ENCODE measurements at places on chromosomes 12 and 14.

- DNase-seq, result no peak
Measured at GRCh38 chr12:77569876-77570275, 260.8 kb upstream of the NAV3 start.

DNA sequence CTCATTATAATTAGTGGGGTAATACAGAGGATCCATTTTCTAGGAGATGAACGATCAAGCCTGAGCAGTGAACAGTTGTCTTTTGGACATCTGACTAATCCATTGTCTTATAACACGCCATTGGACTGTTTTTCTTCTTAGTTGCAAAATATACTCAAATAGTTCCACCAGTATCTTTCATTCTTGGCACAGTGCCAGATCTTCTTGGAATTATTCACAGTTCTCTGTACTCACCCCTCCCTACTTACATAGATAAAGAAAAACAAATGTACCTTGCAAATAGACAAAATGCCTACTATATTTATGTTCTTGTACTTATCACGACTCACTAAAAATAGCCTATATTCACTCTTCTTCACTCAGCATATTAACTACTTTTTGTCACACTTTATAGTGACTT is 3.8 kb downstream of the CBLN3 start:
- no peak for DNase-seq

DNA sequence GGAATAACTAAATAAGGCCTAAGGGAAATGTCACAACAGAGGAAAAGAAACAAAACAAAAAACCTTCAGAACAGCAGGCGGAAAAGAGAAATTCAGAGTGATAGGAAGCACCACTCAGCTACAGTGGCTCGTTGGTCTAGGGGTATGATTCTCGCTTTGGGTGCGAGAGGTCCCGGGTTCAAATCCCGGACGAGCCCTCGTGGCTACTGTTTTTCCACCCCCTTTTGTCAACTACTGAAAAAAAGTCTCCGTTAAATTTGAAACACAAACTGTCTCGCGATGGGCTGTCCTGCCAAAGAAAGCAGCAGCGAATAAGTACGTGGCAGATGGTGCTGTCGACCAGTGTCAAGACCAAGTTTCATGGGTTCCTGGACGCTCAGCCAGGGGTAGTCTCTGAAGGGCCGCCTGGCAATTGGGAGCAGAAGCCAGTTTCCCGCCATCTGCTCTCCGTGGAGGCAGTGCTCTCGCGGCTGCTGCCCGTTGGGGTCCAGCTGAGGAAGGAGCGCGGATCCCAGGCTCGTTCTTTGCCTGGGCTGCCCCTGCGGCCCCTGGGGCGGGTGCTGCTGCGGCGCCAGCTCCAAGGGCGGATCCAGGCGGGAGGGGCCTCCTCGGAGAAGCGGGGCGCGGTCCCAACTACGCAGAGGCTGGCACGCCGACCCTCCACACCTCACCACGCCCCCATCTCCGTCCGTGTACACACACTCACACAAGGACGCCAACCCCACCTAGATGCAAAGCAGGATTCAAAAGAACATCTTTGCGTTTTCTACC is at the start of gene RNASE4:
Gene RNASE4, plus strand, starts transcription at position 670 of the 771 bp plus-strand sequence. CDS start 14,812 bp downstream, outside the sequence.
- DNase-seq, result peak; percentile 45

- DNase-seq, result no peak
Measured at GRCh38 chr14:103730490-103731035, 15.0 kb downstream of the ZFYVE21 start.

DNA sequence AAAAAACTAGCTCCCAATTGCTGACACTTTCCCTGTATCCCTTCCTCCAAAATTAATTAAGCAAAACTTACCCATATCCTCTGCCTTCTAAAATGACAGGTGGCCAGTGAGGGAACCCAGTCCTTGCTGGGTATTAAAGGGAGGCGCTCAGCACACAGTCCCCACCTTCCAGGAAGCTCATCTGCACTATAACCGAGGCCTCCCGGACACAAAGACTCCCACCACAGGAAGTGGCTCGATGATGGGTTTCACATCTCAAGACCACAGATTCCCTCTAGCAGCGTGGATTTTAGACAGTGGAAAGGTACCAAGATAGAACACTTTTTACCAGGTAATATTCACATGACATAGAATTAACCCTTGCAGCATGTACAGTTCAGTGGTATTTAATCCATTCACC is 126.8 kb upstream of the NCOR2 start:
- peak; percentile 37 for DNase-seq

DNA sequence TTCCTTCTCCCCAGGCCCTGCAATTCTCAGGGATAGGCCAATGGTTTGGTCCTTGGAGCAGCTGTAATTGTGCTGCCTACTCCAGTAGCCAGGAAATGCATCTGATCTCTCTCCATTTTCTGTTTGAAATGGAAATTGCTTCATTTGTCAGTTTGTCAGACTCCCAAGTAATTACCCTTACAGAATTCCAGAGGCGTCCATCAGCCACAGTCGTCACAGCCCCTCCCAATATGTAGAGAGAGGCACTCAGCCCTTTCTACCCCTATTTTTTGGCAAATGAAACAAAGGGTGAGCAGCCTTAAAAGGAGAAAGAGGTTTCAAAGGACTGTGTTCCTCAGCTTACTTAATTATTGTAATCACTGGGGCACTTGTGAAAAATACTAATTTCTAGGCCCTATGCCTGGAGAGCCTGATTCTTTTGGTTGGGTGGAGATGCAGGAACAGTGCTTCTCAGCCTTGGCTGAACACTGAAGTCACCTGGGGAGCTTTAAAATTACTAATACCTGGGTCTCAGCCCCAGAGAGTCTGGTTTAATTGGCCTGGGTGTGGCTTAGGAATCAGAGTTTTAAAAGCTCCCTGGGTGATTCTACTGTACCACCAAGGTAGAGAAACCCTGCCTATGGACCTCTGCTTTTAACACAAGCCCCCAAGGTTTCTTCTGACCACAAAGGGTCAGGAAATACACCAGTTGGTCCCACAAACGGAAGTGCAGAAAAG is 190.0 kb downstream of the EMP1 start:
- no peak for DNase-seq

- no peak for DNase-seq
Measured at GRCh38 chr14:31950764-31951637, 126.1 kb upstream of the ARHGAP5 start.

- DNase-seq, result no peak
Measured at GRCh38 chr12:15474766-15475165, 152.5 kb downstream of the PTPRO start.

DNA sequence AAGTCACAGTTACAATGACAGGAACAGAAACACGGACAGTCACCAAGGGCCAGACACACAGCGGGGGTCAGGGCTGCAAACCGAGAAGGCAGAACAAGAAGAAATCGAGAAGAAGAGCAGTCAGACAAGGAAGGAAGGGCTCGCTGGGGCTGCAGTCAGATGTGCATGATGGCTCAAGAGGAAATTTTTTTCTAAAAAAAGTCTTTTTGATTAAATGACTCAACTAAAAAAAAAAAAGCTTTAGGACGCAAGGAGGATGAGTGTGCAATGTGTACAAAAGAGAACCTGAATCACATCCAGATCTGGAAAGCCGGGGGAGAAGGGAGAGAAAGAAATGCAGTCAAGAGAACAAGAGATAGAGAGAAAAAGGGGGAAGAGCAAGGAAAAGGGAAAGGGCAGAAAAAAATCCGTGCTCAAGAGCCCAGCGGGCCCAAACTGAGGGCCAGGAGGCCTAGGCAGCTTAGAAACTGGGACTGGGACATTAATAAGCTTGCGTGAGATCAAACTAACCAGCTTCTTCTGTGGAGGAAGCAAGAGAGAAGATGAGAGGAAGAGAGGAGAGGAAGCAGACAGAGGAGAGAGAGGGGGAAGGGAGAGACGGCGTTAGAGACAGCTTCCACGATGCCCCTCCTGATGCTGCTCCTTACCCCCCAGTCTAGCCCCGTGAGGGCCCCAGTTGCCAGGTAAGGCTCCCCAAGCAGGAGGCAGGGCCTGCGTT is 6.7 kb downstream of the IFFO1 start:
- no peak for DNase-seq

DNA sequence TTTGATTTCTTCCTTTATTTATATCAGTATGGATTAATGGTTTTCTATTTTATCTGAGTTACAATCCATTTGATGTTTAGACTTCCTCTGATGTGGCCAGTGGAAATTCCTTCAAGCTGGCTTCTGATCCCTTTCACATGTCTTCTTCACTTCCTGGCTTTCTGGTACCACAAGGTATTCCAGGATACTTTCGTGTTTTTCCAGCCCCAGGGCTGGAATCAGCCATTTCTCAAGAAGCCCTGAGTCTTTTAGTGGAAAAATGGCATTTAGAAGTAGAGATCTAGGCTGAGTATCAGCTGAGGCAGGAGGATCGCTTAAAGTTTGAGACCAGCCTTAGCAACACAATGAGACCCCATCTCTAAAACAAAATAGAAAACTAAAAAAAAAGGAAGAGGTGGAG is 93.3 kb downstream of the FIGNL2 start:
- no peak for DNase-seq

GRCh38 chr12:28097221-28097620 is 93.0 kb upstream of the CCDC91 start:
- no peak for DNase-seq

DNA sequence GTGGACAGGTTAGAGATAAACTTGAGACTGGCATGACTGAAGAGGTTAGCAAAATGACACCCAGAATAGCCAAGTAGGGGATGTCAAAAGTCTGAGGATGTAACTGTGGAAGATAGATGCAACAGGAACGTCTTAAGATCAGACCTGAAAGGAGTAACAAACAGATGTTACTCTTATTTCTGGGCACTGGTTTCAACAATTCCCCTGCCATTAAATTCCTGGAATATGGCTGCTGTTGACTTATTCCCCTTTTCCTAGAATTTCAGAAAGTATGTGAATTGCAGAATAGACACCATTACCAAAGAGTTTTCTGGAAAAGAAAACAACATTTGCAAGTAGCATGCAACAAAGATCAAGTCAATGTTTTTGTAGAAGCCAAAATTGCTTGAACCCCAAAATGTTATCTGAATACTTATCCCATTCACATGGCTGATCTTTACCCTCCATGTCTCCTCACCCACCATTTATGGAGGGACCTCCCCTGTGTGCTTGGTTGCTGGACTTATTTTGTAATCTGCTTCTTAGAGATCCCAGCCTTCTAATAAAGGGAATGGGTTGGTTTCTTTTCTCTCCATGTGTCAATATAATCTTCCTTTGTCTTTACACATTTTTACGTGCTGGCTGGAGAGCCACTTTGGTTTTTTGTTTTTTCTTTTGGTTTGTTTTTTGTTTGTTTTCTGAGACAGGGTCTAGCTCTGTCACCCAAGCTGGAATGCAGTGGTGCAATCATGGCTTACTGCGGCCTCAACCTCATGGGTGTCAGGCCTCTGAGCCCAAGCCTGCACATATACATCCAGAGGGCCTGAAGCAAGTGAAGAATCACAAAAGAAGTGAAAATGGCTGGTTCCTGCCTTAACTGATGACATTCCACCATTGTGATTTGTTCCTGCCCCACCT is 57.0 kb downstream of the BBS10 start:
- no peak for DNase-seq

- DNase-seq, result no peak
Measured at GRCh38 chr12:119885549-119885948, 8.4 kb upstream of the CIT start.

DNA sequence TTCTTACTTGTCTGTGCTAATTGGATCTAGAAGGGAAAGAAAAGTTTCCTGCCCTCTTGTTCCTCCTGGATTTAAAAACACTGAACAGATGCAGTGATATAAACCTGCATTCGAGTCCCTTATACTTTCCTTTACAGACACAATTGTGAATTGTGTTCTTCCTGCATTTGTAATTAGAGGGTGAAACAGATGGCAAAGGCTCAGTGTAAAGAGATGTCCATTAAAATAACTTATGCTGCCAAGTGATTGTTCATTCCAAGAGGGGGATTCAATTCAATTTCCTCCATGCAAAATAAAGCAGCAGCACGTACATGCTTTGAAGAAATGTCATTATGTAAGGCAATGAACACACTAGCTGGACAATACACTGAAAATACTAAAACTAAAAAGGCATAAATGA is 248.3 kb upstream of the LRIG3 start:
- no peak for DNase-seq

DNA sequence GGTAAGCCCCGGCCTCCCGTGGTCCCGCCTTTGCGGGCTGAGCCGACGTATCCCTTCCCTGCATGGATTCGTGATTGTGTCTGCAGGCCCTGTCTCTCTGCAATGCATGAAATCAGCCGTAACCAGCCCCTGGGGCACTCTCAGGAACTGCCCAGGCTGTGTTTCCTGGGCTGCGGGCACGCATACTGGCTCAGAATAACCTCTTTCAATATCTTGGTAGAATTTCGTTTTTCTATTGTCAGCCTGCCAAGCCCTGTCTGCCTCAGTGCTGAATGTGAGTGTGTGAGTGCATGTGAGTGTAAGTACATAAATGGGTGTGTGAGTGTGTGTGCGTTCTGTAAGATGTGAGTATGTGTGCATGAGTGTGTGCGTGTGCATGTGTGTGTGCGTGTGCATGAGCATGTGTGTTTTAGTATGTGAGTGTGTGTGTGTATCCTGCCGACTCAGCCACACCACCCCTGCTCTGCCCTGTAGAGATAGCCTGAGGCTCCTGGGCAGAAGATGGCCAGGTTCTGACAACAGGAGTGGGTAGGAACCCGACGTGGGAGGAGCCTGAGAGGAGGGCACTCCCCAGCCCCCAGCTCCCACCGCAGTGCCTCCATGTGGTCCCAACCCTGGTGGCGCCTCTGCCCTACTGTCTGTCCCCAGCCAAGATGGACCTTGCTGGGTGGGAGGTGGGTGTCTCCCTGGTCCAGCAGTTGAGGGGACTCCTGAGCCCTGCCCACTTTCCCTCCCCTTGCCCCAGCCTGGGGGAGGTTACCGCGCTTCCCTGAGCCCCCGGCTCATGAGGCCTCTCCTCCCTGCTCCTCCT is 268.8 kb downstream of the ADGRD1 start:
- no peak for DNase-seq

- DNase-seq, result no peak
Measured at GRCh38 chr12:50195832-50196231, 28.7 kb upstream of the CERS5 start.

DNA sequence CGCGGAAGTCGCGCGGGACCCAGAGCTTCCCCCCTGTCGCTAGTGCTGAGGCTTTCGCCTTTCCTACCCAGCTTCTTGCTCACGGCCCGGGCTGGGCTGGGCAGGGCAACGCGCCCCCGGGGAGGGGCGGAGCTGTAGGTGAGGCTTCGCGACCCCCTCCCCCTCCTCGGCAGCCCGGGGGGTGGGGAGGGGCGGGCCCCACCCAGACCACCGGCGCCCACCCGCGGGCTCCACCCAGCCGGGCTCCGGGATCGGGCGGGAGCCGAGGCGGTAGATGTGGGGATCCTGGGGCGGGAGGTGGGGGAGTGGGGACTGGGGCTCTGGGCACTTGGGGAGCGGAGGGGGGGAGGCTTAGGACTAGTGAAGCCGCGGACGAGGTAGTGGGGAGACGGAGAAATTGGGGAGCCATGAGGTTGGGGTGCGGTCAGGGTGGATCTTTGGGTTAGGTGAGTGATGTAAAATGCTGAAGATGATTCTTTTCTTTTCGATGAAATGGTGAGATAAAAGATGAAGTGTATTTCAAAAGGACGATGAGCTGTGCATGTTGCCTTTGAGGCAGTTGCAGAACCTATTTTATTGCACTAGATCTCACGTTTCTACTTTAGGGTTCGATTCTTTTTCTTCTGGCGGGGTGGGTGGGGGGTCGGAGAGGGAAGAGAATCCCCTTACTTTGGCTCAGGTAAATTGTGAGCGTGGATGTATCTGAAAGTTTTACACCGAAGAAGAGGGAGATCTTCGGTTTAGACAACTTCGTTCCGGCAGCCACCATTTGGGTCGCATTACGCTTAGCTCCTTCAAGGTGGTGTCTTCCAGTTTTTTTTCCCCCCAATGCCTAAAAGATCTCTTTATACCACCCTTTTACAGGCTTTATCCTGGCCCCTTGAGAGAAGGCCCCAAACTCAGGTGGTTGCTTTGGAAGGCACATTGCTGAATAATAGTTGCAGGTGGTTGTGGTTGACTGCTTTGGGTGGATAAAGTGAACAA is 619 bp downstream of the ERC1 start:
- no peak for DNase-seq
